ENCODE measurements at places on chromosomes 3 and 15.

GRCh38 chr3:69806735-69807438, 67.6 kb downstream of the MITF start:
- no peak for DNase-seq

GRCh38 chr3:125332504-125332903, 42.6 kb downstream of the ZNF148 start:
- DNase-seq, result no peak

GRCh38 chr3:156816794-156817645, 9.1 kb upstream of the LEKR1 start:
- peak; percentile 45 for DNase-seq

GRCh38 chr3:23035927-23036640, 167.0 kb upstream of the UBE2E2 start:
- DNase-seq, result no peak

DNA sequence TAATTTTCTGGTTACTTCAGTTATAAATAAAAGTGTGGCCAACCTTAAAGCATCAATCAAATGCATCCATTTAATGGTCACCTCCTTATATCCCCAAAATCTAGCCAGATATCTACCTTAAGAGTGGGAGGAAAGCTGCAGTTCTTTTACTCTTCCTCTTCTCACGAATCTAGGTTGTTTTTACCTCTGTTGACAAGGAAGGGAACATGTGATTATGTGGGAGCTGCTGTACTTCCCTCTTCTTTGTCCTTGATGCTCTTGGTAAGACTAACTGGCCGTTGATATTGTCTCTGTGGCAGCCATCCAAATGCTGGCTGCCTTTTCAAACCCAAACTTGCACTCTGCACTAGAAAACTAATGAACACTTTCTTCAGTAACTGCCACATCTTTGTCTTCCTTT, 275.3 kb upstream of the CADM2 start:
- DNase-seq, result no peak

DNA sequence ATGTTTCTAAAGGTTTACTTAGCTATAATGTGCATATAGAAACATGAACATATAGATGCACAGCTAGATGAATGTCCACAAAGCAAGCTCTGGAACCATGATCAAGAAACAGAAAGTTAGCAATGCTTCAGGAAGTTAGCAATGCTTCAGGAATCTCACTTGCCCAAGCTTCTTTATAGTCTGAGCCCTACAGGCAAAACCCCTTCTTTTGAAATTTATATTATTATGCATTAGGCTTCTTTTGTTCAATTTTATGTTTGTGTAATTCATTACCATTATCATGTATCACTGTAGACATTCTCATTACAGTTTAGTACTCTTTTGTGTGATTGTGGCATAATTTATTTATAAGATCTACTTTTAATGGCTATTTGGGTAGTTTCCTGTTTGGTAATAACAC, 286.4 kb upstream of the BCHE start:
- no peak for DNase-seq

DNA sequence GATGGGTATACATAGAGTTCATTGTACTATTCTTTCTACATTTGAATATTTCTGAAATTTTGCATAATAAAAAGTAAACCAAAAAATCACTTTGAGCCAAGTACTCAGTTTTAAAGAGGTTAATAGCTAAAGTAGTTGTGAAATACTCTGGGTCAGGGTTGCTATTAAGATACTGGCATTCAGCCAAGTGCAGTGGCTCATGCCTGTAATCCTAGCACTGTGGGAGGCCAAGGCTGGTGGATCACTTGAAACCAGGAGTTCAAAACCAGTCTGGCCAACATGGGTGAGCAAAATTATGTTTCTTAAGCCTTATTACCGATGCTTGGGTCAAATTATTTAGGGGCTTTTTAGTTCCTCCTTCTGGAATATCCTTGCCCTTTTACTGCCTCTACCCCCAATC, 122.0 kb upstream of the MELTF start:
- no peak for DNase-seq

DNA sequence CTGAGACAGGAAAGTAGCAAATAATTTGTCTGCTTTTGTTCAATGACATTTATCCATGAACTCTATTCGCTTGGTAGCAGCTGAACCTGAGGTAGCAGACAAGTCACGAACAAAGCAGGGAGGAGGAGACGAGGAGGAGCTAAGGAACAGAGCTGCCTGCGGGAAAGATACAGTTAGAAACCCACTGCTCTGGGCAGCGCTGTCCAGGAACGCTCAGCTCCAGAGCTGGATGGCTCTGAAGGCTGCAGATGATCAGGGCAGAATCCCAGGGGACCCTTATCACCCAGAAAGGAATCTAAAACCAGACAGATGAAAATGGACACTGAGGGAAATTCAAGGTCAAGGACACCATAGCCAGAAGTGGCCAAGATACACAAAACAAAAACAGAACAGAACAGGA, 257.8 kb downstream of the CD47 start:
- no peak for DNase-seq

DNA sequence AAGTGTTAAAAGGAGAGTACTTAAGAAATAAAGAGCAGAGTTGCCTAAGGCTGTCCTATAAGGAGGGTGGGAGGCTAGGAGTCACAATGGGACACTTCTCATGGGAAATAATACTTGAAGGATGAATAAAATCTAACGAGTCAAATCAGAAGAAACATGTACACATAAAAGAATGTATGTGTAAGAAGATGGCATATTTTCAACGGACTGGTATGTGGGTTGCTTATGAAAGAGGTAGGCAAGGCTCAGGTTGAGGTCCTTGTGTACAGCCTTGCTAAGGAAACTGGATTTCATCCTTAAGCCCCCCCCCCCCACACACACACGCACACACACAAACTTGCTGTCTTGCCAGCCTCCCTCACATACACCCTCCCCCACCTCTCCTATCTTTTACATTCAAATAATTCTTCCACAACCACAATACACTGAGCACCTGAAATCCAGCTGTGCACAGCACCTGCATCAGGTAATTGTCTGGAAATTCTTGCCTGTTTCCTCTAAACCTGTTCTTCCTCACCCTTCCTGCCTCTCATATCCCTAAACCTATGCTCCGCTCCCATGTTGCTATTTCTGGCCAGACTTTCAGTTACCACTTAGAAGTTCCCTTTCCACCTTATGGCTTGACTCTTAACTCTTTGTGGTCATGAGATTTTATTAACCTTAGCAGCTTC, 79.2 kb downstream of the FMN1 start:
- DNase-seq, result no peak

DNA sequence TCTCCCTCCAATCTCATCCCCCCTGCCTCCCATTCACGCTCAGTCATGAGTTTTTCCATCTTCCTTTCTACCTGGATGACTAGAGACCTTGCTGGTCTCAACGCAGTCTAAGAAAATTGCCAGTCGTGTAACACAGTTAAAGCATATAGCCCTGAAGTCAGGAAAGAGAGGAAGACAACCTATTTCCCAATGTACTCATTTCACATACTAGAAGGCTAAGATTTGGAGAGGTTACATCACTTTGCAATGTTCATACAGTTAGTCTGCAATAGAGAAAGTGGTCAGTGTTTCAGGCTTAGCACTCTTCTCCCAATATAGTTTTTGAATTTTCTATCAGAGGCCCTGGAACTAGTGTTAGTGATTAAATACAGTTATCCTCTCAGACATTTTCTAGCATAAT, 278.6 kb downstream of the EDEM1 start:
- no peak for DNase-seq

DNA sequence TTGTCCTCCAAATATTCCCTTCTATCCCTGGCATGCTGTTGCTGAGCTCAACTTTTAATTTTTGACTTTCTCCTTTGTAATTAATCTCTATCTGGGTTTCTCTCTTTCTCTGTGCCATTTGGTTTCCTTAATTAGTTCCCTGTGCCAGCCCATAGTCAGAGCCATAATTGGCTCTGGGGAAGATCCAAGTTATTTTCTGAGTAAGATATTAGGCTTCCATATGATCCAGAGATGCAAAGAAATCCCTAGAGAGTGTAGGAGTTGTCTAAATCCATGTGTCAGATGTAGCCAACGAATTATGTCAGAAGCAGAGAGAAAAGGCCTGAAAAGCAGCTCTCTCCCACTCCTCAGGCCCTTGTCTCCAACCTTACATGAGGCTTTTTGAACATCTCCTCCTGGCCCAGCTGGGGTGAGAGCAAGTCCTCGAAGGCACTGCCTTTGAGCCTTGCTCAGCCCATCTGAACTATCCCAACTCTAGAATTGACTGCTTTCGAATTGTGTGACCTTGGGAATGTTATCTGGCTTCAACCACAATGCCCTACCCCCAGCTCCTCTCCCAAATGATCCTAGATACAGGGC, 46.4 kb downstream of the MOBP start:
- DNase-seq, result no peak

GRCh38 chr15:46442184-46442583, 807.4 kb downstream of the SQOR start:
- no peak for DNase-seq

DNA sequence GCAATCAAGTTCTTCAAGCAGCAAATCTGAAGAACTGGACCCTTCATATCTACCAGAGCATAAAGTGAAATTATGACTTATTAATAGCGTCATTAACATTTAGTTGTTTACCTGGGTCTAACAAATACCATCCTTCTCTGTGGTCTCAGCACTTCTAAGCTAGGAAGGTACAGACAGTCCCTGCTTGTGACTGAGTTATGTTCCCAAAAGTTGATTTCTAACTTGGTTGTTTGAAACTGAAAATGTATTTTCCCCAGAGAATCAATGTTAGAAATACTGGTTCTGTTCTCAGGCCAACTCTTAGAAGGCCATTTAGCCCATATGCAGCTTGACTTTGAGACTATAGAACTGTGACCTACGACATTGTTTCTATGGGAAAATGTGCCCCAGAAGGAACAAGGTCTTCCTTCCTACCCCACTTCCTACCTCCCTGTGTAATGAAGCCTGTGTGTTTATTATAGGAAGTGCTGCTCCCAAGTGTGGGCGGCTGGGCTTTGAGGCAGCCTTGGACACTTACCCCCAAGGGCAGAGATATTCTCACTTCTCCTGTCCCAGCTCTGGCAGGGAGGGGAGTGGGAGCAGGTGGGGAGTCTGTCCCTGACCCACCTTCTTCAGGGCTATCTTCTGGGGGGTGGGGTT, 12.2 kb upstream of the MAPK6 start:
- DNase-seq, result no peak

DNA sequence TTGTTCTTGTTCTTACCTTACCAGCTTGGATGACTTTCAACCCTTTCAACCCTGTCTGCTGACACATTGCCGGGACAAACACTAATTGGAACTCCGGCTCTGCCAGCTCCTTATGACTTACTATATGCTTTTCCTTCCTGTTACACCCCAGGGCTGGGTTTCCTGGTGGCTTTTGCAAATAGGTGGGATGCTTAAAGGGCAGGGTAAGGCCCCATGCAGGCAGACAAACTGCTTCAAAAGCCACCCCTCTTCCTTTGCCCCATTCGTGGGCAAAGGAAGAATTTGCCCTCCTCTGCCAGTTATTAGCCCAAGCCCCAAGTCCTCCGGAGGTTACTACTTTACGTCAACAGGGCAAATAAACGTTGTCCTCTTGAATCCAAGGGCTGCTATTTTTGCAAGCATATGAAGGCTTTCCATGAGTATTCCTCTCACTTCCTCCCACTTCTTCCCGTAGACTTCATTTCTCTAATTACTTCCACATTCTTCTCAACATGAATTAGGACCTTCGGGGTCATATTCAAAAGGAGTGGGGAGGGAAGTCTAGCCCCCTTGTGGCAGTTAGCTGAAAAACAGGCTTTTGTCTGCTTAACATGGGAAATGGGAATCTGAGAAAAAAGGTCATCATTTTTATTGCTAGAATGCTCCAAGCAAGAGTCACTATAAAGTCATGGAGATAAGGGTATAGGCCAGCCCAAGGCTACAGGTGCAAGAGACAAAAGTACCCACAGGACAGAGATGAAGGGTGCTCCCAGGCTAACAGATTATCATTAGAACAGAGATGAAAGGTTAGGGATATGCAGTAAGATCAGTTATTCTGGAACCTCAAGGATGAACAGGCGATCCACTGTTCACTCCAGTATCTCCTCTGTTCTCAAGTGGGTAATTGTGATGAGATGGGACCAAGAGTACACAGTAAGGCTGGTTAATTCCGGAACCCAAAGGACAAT, 56.3 kb upstream of the FSTL1 start:
- DNase-seq, result no peak

GRCh38 chr3:52487788-52488691, 7.1 kb upstream of the STAB1 start:
- DNase-seq, result no peak

DNA sequence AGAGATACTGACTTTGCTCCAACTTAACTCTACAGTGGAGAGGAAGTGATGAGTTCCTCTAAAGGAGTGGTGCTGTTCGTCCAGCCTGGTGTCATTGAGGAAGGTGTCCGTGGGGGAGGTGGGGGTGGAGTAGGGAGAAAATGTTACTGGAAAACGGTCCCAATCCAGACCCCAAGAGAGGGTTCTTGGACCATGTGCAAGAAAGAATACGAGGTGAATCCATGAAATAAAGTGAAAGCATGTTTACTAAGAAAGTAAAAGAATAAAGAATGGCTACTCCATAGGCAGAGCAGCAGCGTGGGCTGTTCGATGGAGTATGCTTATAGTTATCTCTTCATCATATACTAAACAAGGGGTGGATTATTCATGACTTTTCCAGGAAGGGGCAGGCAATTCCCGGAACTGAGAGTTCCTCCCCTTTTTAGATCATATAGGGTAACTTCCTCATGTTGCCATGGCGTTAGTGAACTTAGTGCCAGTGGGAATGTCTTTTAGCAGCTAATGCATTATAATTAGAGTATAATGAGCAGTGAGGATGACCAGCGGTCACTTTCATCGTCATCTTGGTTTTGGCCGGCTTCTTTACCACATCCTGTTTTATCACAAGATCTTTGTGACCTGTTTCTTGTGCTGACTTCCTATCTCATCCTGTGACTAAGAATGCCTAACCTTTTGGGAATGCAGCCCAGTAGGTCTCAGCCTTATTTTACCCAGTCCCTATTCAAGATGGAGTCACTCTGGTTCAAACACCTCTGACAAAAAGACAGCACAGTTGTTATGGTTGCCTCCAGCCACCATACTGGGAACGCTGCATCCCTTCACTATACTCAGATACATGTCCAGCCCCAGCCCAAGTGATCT, 38.6 kb downstream of the CLEC3B start:
- DNase-seq, result no peak
